Inflammatory macrophage (primary cell): ENCODE measurements at places on chromosomes 6 and 20.

- peak; percentile 33 for DNase-seq
Observed at GRCh38 chr6:150395388-150396009, 26.7 kb downstream of the IYD start.

DNA sequence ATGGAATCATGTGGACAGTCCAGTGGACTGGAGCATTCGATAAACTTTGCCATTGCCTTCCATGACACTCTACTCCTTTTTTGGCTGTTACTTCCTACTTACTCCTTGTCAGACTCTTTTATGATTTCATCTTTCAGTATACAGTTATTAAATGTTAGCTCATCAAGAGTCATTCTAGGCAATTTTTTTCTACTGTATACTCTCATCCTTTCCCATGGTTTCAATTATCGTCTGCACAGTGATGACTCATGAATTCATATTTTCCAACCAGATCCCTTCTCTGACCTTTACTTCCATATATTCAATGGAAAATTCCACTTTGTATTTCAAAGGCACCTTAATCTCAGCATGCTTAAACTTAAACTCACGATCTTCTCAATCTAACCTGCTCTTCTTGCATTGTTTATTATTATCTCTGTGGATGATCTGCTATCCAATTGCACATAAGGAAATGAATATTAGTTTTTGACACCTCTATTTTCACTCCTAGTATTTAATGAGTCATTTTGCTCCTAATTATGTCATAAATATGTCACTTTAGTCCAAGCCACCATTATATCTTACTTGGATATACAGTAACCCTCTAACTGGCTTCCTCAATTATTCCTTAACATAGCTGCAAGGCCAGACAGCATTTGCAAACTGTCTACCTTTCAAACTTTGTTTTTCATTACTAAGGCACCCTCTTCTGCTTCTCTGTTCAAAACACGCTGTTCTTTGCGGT is 427.5 kb downstream of the PHF3 start:
- DNase-seq: no peak

GRCh38 chr6:21500314-21501020 is 93.1 kb upstream of the SOX4 start:
- no peak for DNase-seq

DNA sequence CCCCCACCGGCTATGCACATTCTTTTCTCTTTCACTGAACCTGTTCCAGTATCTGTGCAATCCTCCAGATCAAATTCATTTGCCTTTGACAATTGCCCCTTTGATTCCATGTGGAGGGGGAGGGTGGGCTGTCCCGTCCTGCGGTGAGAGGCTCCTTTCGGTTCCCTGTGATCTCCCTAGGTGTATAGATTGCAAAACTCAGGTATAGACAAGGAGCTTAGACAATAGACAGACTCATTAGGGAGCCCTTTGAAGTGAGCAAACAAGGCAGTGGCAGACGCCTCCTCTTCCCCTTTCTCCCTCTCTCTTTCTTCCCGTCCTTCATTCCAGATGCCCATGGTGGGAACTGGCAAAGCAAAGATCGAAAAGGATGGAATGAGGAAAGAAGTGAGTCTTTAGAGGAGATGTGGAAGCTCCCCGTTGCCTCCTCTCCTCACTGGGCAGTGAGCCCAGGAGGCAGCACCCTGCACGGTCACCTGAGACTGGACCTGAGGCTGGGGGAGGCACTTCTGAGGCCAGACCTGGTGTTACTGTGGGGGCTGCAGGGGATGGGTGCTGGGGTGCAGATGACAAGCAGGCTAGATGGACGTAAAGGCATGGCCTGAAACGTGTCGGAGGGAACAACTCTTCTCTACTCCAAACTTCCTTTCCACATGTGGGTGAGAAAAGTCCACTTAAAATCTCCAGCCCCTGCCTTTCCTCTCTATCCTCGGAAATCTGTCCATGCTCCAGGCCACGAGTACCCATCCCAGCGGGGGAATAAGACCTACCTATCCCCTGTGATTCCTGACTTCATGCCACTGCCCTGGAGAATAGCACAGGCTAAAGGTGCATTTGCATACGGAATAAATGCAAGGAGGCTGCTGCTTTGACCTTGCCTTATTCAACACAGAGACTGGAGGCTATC is 256.6 kb upstream of the FOXQ1 start:
- no peak for DNase-seq

DNA sequence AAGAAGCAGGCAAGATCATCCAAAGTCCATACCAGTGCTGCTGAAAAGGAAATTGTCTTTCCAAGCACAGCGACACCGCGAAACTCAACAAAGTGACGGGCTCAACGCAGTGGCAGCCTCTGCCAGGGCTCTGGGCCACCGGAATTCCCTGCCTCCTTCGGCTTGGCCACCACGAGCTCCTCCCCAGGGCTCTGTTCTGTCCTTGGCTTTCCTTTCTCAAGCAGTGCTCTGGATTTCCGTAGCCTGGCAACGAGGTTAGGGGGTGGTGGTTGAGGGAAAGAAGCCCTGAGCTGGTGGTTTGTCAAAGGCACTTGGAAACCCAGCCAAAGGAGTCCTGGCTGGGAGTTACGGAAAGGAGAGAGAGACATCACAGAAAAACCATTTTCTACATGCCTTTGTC is 31.2 kb downstream of the PRR18 start:
- no peak for DNase-seq

- DNase-seq: no peak
Observed at GRCh38 chr20:44616604-44616964, 34.2 kb downstream of the PKIG start.

GRCh38 chr6:106253172-106253571 is 72.4 kb downstream of the ATG5 start:
- no peak for DNase-seq

- no peak for DNase-seq
Observed at GRCh38 chr20:53606364-53606985, 12.8 kb upstream of the ZNF217 start.

DNA sequence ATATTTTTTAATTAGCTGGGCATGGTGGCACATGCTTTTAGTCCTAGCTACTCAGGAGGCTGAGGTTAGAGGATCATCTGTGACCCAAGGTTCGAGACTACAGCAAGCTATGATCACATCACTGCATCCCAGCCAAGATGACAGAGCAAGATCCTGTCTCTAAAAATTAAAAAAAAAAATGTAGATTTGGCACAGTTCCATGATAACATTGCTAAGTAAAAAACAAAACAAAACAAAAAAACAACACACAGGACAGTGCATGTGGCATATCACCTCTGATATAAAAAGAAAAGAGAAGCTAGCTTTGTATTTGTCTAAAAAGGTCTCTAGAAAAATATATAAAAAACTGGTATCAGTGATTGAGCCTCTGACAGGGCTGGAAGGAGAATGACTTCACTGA is 24.6 kb downstream of the RNF24 start:
- DNase-seq: no peak

DNA sequence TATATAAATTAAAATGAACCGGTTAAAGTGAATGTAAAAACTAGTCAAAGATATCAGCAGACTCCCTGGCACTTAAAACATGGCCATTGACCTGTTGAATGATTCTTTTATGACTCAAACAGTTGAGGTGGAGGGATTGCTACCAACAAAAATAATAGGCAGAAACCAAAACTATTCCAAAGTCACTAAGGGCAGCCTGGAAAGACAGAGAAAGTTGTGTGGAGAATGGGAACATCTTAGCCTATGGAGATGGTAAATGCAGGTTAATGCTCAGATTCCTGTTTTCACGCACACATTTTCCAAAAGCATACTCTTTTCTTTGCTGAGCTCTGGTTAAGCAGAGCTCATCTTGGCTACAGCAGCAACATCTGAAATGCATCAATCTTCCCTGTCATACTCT is 553.5 kb downstream of the HACE1 start:
- no peak for DNase-seq

- no peak for DNase-seq
Observed at GRCh38 chr20:41169791-41170351, 32.5 kb downstream of the PLCG1 start.

GRCh38 chr6:49526598-49526997 is 23.9 kb upstream of the C6orf141 start:
- DNase-seq: no peak

GRCh38 chr20:64245746-64246595 is 9.6 kb upstream of the PCMTD2 start:
- DNase-seq: no peak

GRCh38 chr6:90384720-90385119 is 88.1 kb upstream of the BACH2 start:
- no peak for DNase-seq

- DNase-seq: peak; percentile 50
Observed at GRCh38 chr6:52839124-52840055, 1.2 kb downstream of the GSTA5 start.

- DNase-seq: no peak
Observed at GRCh38 chr20:48198929-48199451, 413.7 kb upstream of the SULF2 start.

DNA sequence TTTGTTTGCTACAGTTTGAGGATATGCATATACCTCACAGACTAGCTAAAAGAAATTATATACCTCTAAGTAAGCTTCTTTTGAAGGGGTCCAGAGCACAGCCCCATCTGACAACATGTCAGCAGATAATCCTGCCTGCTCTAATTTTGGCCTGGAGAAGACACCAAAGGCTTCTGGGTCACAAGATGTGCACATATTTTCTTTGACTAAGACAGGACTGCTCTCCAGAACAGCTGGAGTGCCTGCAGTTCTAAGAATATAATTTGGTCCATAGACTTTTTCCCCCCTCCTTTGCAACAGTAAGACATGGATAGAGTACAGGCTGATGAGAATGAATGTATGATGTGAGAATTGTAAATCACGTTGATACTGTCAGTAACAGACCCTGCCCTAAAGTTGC is 107.9 kb upstream of the KCNK16 start:
- no peak for DNase-seq

- no peak for DNase-seq
Observed at GRCh38 chr6:48087448-48087847, 23.5 kb downstream of the PTCHD4 start.

DNA sequence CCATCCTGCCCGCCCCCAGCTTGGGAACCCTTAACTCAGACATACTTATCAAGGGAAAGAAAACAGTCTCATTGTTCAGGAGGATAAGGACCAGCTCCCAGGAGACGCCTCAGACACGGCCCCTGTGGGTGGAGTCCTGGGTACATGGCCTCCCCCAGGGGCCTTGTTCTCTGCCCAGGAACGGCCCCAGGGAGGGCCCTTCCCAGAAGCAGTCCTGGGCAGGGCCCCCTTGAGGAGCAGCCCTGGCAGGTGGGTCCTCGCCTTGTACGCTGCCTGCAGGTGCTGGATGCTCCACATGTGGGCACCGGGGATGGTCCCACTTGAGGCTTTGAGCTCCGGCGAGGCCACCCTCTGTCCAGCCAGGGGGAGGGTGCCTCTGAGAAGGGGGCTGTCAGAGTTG is 4.5 kb upstream of the GATA5 start:
- DNase-seq: no peak

DNA sequence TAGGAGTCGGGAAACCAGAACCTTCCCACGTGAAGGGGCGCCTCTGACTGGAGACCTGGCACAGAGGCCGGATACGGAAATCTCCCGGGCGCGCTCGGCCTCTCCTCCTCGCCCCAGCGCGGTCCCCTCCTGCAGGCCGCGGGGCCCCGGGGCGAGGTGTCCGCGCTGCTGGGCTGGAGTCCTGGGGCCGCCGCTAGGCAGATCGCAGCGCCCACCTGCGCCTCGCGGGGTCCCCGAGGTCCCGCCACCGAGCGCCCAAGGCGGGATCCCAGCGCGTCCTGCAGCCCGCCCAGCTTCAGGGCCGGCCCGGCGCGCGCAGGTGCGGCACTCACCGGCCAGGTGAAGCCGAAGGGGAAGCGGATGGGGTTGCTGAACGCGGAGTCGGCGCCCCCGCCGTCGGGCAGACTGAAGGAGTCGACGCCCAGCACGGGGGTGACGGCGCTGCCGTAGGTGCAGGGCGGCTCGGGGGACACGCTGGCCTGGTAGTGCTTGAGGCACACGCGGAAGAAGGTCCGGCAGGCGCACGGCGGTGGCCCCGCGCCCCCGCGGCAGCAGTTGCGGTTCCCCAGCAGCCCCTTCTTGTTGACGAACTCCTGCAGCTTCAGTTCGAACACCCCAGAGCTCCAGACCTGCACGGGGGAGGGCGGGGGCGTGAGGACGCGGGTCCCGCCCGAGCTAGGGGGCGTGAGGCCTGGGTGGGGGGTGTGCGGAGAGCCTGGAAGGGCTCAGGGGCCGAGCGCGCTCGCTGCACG is 1.5 kb downstream of the DLL1 start:
- DNase-seq: no peak

- no peak for DNase-seq
Observed at GRCh38 chr6:41644297-41644879, 6.1 kb downstream of the MDFI start.

DNA sequence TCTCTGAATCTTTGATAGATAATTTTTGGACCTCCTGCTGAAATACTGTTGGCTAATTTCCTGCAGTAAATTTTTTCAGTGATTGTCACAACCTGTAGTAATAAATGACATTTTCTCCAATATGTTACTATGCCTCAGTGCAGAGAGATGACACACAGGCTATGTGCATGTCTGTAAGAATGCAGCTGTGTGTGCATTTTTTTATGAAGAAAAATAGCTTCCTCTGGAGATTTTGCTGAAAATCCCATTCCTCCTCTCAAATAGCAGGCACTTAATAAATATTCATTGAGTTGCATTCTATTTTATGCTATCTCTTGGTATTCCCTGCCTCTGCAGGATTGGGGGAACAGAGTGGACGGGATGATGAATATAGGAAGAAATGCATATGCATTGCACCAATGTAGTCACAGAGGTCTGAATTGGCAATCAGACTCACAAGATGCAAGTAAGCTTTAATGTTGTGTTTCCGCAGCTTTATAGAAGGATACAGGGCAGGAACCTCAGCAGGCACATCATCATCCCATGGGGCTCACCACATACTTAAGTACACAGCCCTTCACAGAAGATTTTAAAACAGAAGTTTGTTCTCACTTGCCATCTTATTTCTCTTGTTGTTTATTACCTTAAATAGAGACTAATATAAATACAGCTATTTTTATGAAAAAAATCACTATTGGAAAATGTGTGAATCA is 474.7 kb downstream of the EPM2A start:
- DNase-seq: no peak

GRCh38 chr6:136897071-136897470 is 25.0 kb upstream of the SLC35D3 start:
- DNase-seq: no peak

- DNase-seq: no peak
Observed at GRCh38 chr6:105178110-105178509, 1.7 kb downstream of the POPDC3 start.

GRCh38 chr6:57116776-57117175 is 26.8 kb downstream of the ZNF451 start:
- no peak for DNase-seq

DNA sequence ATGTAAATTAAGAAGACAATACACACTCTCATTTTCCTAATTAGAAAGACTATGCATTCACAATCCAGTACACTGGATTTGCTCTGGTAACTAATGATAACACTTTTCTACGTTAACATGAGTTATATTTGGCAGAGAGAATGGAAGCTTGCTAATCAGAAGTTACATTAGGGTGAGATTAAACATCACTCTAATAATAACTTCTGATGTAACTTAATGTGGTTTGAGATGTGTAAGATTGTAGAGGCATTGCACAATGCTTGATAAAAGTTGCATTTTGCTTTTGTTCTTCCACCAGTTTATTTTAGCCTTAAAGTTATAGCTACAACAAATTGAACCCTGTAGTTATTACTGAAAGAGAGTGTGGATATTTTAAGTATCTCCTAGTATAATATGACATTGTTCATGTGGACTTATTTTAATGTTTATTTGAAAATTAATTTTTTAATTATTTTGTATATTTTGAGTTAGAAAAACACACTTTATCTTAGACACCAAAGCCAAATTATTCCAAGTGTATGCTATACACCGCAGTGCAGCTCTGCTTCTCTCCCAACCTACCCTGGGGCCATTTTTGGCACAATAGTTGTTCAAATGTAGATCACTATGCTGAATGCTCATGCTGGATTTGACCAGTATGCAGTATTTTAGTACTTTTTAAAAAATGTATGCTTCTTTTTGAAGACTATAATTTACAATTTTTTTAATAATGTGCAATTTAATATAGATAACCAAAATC is 143.2 kb downstream of the SLC16A10 start:
- peak; percentile 79 for DNase-seq
